ENCODE measurements at places on chromosomes 5 and 9.

DNA sequence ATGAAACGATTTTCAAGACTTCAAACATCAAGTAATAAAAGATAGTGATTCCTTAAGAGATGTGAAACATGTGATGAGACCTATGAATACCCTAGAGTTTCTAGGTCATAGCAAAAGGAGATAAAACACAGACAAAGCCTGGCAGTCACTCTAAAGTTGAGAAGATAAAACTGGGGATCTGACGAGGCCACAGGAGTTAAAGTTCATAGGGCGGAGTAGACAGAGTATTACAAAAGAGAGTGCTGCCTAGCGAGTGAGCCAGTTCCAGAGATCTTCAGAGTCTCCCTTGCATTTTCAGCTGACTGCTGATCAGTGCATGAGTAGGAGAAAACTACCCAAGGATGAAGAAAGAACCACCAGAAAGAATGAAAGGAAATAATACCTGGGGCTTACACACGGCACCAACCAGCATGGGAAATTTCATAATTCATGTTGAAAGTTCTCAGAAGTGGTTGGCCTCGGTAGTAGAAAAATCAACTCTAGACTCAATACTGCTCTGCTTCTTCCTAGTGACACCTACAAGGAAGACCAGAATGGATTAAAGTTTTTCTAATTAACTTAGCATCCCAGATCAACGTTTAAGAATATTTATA lies 30.4 kb downstream of the FBXO4 start:
- no peak for DNase-seq

GRCh38 chr5:24059006-24059405 lies 551.6 kb downstream of the PRDM9 start:
- DNase-seq: no peak

DNA sequence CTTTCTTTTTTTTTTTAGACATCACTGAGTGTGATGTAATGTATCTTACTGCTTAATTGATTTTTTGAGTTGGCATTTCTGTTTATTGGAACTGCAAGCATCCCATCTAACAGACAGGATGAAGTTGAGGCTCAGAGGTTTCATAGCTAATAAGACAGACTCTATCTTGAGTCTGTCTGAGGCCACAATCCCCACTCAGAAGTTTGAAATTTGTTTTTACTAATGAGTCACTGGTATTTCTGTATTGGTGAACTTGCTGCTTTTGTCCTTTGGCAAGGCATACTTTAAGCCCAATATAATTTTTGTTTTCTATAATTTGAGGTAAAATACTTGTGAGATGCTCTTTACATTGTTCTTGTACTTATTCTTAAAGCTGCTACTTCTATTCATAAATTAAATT lies 491.2 kb downstream of the PSAT1 start:
- DNase-seq: no peak

GRCh38 chr5:39624890-39625289 lies 200.1 kb upstream of the DAB2 start:
- no peak for DNase-seq
